ENCODE measurements at places on chromosomes 11 and 22.

- no peak for DNase-seq
These were observed 35.9 kb downstream of the CTTN start for GRCh38 chr11:70433966-70434812.

DNA sequence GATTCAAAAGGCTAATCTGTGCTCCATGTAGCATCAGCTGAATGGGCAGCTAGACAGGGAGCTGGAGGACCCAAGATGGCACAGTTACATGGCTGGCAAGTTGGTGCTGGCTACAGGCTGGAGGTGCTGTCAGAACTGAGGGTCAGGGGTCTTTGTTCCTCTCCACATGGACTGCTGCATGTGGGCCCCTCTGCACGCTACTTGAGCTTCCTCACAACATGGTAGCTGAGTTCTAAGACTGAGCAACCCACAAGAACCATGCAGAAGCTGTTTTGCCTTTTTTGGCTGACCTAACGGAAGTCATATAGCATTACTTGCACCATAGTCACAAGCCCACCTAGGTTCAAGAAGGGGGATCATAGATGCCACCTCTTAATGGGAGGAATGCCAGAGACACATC, 196.1 kb downstream of the GRIK4 start:
- DNase-seq, result no peak

DNA sequence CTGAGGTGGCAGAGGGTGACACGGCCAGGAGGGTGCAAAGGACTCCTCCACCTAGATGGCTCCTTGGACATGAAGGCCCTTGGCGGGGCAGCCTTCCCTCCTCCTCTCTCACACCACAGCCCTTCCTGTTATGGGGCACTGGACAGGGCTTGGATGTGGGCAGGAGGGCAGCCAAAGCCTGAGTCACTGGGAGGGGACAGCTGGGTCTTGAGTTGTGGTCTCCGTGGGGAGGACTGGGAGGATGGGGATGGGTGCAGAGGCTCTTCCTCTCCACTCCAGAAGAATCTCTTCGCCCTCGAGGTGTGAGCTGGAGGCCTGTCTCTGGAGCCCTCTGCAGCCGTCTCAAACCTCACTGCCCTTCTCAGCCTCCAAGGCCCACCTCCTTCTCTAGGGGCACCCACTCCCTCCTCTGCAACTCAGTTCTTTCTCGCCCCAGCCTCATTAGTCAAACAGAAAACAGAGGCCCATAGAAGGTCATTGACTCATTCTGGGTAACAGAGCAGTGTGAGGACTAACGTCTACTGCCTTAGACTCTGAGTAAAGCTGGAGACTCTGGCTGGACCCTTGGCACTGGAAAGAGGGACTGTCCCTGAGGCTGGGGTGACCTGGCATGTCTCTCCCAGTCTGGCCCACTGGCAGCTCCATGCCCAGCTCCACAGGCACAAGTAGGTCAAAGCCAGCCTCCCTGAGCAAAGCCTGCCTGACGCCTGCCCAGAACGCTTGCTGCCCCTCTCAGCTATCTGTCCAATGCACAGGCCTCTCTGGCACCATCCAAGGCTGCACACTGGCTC, 47.5 kb upstream of the CDON start:
- DNase-seq, result no peak

GRCh38 chr22:22171357-22172218, 73.0 kb upstream of the VPREB1 start:
- DNase-seq, result no peak

- DNase-seq, result no peak
These were observed 655.6 kb downstream of the ETS1 start for GRCh38 chr11:127931803-127932202.

GRCh38 chr22:47837703-47838102, 1075.3 kb downstream of the TBC1D22A start:
- no peak for DNase-seq

DNA sequence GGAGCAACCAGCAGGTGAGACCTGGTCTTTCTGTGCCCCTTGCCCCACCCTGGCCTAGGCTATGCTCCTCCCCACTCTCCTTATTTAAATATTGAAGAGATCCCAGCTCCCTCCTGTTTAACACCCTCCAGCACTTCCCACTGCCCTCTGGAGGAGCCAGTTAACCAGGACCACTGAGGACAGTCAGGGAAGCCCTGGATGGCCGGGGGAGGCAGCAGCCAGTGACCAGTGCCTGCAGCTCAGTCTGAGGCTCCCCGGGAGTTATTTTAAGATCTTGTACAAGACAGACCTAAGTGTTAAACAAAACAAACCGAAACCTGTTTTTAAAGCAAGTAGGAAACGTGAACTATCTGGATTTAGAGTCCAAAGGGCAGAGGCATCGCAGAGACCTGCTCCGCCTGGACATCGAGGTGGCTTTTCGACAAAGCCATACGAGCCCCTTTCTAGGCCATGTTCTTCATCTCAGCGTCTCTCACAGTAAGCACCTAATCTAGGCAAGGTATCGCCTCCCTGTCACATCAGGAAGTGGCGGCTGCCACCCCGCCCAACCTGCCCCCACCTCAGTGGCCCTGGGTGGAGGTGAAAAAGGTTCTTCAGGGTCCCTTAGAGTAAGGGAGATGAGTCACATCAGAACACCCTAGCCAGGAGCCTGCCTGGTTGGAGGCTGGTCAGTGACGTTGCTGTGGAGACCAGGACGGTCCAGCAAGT, 35.2 kb downstream of the TRMU start:
- DNase-seq, result no peak

- no peak for DNase-seq
These were observed 403.0 kb downstream of the TBC1D22A start for GRCh38 chr22:47165338-47166032.

DNA sequence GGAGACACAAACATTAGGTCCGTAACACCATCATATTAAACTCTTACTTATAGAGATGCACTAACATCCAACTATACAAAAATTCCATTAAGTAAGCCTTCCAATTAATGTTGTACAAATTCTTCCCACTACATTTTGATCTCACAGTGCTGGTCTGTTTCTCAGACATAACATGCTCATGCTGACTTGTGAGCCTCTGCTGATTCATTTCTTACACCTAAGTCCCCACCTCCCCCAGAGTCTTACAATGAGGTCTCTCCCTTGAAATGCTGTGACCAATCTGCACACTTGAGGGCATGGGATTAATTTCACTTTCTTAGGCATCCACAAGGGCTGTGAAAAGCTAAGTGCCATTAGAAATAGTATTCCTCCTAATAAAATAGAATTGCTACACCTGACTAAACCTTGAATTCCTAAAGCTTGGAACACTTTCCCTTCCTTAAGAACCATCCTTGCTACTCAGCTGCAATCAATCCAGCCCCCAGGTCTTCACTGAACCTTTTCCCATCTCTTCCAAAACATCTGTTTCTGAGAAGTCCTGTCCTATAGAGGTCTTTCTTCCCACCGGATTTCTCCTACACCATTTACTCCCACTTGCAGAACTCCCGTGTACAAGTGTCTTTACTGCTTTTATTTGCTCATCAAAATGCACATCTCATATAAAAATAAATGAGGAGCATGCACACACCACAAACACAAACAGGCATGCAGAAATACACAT, 2.0 kb downstream of the HBG1 start:
- DNase-seq, result no peak

DNA sequence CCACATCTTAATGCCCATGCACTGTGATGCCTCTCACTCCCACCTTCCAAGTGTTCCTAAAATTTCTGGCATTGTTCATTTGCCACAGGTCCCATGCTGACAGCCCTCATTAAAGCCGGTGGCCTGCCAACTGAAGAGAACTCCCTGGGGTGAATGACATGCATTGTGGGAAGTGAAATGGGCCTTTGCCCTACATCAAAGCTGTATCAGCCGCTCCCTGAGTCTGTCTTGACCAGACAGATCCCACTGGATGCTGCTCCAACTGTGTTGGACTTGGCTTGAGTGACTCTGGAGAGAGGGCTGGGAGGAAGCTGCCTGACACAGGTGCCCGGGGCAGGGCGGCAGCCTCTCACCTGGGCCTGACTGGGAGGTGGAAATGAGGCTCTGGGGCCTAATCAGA, 8.8 kb upstream of the SEC14L4 start:
- DNase-seq, result no peak

GRCh38 chr11:95398437-95399112, 167.6 kb upstream of the SESN3 start:
- no peak for DNase-seq

DNA sequence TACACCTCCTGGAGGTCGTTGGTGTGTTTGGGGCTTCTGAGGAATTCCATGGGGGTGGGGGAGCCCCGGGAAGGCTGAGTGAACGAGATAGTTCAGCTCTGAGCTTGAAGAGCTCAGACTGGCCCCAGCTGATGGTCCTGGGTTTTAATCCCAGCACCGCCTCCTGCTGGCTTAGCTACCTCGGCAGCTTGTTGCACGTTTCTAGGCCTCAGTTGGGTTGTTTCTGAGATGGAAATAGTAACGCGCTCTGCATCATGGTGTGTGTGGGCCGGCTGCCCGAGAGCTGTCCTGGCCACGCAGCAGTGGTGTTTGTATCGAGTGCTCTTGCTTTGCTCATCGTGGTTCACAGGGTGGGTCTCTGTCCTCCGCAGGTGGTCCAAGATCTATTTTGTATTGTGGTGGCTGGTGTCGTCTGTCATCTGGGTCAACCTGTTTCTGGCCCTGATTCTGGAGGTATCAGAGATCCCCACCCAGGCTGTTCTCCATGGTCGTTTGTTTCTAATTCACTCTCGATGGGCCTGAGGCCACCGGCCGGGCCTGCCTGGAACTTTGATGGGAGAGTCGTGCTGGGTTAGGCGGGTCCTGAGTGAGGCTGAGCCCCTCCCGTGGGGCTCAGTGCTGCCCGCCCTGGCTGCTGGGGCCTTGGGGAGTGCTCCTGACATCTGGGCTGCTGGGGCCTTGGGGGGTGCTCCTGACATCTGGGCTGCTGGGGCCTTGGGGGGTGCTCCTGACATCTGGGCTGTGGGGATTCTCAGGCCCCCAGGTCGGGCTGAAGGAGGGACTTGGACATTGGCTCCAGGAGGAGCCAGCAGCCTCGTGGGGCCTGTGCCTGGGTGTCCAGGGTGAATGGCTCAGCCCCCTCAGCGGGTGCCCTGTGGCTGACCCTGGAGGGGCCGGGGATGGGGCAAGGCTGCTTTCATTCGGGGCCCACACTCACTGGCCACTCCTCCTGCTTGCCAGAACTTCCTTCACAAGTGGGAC, 37.7 kb downstream of the TPCN2 start:
- DNase-seq, result no peak

GRCh38 chr11:120594746-120595145, 83.2 kb downstream of the GRIK4 start:
- DNase-seq, result no peak

DNA sequence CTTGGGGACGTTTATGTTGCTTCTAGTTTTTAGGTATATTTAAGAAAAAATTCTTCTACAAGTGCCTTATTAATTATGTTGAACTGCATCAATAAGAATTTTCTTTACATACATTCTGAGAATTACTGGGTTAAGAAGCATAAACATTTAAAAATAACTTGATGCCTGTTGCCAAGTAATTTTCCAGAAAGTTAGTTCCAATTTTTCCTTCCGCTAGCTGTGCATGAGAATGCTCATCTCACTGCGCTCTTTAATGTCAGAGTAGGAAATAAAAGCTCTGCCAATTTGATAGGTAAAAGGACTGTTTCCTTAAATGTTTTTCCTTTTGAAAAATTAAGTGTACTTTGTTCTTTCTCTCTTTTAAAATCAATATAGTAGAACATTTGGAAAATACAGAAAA, 113.1 kb upstream of the ZBED5 start:
- DNase-seq, result no peak

GRCh38 chr11:34614344-34615104, 6.4 kb upstream of the EHF start:
- no peak for DNase-seq

- no peak for DNase-seq
These were observed 12.1 kb downstream of the NADSYN1 start for GRCh38 chr11:71465054-71465453.

GRCh38 chr11:64776875-64777274, 1.5 kb downstream of the SF1 start:
- DNase-seq, result no peak

- DNase-seq, result no peak
These were observed 124.2 kb downstream of the KCNQ1OT1 start for GRCh38 chr11:2575591-2576051.

DNA sequence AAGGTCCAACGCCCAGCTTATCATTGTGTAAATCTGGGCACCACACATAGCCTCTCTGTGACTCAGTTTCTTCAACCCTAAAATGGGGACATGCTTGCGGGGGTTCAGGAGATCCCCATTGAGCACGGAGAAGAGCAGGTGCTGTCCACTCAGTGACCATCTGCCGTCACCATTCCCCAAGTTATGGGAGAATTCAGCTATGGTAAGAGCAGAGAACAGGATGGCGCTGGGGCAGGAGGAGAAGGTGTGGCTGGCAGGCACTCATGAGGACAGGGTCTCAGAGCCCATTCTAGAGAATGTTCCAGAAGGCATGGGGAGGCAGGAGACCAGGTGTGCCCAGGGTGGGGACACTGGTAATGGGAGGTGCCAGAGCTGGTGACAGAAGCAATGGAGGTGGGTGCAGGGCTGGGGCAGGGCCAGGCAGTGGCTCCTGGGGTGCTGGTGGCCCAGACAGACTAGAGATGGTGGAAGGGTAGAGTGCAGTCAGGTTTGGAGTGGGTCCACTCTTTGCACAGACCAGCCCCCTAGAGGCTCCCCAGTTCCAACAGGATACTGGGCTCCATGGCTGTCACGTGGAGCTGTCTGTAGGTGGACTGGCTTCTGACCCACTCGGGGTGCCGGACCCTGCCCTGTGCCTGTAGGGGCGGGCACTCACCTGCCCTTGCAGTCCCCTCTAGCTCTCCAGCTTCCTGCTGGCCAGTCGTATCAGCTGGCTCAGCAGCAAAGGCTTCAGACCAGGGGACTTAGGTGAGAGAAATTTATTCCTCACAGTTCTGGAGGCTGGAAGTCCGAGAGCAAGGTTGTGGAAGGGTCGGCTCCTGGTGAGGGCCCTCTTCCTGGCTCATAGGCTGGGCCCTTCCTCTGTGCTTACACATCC, 84.7 kb downstream of the CDKN1C start:
- DNase-seq, result no peak

- DNase-seq, result no peak
These were observed 44.4 kb downstream of the NAT10 start for GRCh38 chr11:34149786-34150185.

DNA sequence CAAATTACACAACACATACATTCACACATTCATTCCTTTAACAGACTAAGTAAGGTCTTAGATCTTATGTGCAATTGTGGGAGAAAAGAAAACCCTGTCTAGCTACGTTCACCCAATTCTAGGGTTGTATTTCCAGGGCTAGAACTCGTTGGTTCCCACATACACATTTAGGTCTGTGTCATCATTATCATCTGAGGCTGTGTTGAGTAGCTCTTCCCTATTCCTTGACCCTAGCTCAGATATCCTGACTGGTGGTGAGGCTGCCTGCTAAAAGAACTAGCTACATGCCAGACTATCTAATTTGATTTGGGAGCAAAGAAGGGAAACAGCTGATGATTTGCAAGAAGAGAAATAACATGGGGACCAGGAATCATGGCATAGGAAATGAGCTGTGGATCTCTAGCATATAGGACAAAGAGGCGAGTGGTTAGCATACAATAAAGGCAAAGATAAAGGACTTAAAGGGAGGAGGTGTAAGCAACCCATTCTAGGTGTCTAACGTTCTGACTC, 27.5 kb upstream of the OR10G7 start:
- DNase-seq, result no peak

- no peak for DNase-seq
These were observed 82.0 kb downstream of the RELT start for GRCh38 chr11:73458201-73458600.

- no peak for DNase-seq
These were observed 1.1 kb downstream of the FCHSD2 start for GRCh38 chr11:73141031-73141308.
